ENCODE measurements at places on chromosomes 5 and 9. TPM values are rescaled to one million over a fixed set of nuclear protein-coding genes. Genes with fewer than 3 reads are reported as not detected.

The SURF6 gene
- total RNA-seq = 16.1 TPM

The SEMA6A gene
- 0.54 TPM for total RNA-seq

DNA sequence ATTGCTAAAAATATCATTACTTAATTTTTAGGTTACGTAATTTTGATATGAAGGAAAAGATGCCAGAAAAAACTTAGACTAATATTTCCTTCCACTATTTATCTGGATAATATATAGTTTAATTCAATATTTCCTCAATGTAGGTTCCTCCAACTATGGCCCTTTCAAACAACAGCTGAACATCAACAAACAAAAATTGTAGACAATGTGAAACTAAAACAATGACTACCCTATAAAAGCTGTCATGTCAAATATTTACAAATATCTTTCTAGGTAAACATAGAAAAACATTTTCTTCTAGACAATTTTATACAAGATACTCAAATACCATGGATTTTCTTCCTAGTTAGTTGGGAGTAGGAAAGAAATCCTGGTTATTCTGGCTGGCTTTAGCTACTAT lies 16.9 kb downstream of the ELOVL7 start:
- no peak for DNase-seq

DNA sequence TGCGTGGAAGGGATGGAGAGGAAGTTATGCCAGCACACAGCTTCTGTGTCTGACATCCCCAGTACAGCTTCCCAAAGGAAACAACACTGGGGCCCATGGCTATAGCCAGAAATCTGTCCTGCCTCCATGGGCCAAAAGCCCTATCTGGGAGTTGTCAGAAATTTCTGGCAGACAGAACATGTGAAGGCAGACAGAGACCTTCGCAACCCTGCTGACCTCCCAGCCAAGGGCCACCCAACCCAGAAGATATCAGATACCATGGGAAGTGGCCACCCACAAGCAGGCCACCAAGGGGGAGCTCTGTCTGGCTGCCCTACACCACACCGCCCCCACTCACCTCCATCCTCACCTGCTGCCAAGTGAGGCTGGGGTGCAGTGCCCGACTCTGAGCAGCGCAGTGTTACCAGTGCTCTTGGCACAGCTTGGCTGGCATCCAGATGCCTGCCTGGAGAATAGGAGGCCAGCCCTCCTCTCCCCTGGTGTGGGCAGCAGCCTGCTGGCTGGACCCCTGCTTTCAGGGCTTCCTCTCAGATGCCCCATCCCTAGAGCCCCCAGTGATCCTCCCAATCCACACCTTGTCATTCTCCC lies 61.6 kb upstream of the NEURL1B start:
- DNase-seq = no peak

DNA sequence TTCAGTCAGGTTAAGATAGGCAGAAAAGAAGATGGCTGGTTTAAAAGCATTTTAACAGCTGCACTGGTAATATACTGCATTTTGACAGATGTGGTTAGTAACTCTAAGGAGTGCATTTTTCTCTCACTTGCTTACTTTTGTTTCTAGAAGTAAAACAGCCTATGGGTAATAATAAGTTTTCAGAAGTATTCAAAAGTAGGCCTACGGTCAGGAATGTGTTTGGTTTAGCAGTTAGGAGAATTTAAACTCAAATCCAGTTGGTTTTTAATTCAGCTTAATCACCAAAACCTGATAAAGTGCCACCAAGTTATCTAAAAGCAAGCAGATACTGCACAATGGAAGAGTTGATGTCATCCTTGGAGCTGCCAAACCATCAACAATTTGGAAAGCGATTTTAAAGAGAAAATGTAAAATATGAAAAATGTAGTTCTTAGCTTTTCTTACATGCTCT lies 160.3 kb downstream of the ARSB start:
- DNase-seq = no peak

GRCh38 chr5:56525113-56525512 lies 290.2 kb upstream of the MAP3K1 start:
- no peak for DNase-seq

- DNase-seq = no peak
Observed at GRCh38 chr9:137756045-137756744, 121.4 kb upstream of the CACNA1B start.

GRCh38 chr5:135026645-135027265 lies 7.3 kb downstream of the PITX1 start:
- DNase-seq = no peak

DNA sequence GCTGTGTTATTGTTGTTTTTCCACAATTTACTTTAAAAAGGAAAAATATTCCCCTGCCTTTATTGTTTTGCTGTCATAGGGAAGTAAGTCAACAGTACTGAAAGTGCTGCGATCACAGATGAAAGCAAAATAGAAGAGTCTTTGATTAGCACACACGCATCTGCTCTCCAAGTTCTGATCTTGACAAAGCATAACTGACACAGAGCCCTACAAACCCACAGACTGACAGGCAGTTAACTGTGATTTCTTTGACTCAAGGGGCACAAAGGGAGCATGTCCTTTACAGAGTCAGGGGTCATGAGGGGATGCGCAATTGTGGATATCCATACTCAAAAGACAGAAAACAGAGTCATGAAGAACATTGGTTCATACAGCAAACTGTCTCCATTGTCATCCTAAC lies 123.7 kb downstream of the SNCAIP start:
- DNase-seq = no peak

- no peak for DNase-seq
Observed at GRCh38 chr9:133787754-133788025, 49.5 kb upstream of the SARDH start.

- no peak for DNase-seq
Observed at GRCh38 chr9:112166176-112167140, 8.6 kb downstream of the SUSD1 start.

GRCh38 chr5:126182971-126183695 lies 240.1 kb upstream of the GRAMD2B start:
- no peak for DNase-seq

DNA sequence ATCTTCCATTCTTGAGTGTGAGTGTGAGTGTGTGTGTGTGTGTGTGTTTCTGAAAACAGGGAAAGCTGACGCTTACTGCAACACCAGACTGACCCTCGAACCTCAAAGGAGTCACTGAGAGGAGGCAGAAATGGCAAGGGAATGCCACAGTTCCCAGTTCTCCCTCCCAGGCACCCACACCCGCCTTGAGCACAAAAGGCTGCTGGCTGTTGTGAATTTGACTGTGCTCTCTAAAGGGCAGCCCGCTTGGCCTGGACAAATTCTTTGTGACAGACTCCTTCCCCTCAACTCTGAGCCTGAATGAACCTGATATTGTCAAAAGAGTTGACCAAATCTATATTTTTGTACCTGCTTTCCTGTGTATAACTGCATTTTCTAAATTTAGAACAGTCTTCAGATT lies 245.7 kb upstream of the IRX2 start:
- no peak for DNase-seq

- DNase-seq = no peak
Observed at GRCh38 chr5:83540105-83540504, 68.6 kb downstream of the VCAN start.

DNA sequence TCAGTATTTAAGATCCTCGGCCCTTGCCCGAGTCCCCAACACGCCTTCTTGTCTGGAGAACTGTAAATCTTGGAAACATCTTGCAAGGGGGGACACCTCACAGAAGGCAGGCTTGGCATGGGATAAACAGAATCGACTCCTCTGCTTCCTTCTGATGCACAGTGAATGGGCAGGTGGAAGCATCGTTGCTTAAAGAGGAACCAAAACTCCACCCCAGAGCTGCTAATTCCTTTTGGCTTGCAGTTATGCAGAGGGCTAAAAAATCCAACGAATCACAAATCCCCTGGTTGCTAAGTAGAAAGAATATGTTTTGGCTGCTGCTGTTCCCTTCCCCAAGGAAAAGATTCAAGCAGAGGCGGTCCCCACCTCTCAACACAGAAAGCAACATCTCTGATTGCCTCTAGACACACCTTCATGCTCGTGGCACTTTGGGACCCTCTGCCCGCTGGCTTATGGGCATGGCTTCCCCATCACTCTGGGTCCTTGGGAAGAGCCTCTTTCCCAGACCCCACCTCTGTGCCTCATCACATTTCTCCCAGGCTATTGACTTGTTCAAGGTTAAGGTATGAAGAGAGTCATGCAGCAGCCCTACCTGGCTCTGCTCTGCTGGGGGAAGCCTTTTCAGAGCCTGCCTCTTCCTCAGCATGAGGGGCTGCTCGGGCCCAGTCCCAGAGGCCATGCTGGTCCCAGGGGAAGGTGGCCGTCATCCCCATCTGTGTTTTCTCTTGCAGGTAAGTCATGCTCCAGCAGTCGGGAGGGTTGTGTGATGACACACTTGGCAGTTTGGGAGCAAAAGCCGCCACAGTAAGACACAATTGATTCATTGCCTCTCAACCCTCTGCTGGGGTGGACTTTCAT lies 137.1 kb downstream of the KCNIP1 start:
- DNase-seq = no peak

GRCh38 chr5:127400946-127401670 lies 110.5 kb downstream of the MEGF10 start:
- no peak for DNase-seq

GRCh38 chr9:108885643-108886348 lies 23.7 kb downstream of the ACTL7A start:
- no peak for DNase-seq

GRCh38 chr5:163360656-163361055 lies 76.7 kb upstream of the CCNG1 start:
- no peak for DNase-seq

DNA sequence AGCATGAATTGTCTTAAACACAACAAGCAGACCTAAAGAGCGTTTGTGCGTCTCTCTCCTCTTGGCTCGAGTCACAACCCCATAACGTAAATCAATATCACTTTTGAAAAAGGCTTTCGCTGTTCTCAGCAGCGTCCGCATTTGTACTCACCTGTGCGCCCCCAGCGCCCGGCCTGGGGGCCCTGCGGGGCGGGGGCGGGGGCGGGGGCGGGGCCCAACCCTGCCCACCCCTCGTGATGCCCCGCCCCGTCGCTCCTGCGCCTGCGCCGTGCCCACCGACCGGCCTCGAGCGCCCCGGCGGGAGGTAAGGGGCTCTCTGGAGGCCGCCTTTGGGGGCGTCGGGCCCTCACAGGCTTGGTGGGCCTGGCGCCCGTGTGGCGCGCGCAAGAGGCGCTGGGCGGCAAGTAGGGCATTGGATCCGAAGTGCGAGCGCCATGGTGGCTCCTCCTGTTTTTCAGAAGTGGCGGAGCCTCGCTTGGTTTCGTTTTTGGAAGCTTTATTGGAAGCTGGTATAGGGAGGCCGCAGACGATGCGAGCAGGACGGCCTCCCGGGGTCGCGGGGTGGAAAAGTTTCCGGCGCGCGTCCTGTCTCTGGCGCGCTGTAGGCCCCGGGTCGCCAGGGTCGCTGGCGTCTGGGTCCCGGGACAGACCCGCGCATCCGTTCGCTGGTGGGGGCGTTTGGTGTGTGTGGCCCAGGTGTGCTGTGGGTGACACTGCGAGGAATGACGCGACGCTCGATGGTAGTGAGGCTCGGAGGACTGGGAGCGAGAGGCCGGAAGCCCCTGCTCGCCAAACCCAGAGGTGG lies at the start of gene STX17:
TSS of gene STX17 (plus strand) at position 252 of the 805 bp plus-strand sequence. CDS start 8,586 bp downstream, outside the sequence.
- DNase-seq = no peak

DNA sequence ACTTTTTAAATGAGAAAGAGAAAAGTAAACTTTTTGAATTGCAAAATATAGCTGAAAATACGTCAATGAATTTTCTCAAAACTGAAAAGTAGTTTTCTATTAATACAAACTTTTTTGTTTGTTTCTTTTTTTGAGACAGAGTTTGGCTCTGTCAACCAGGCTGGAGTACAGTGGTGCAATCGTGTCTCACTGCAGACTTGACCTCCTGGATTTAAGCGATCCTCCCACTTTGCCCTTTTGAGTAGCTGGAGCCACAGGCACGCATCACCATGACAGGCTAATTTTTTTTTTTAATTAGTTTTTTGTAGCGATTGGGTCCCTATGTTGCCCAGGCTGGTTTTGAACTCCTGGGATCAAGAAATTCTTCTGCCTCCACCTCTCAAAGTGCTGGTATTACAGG lies 610.4 kb downstream of the ELAVL2 start:
- DNase-seq = no peak

DNA sequence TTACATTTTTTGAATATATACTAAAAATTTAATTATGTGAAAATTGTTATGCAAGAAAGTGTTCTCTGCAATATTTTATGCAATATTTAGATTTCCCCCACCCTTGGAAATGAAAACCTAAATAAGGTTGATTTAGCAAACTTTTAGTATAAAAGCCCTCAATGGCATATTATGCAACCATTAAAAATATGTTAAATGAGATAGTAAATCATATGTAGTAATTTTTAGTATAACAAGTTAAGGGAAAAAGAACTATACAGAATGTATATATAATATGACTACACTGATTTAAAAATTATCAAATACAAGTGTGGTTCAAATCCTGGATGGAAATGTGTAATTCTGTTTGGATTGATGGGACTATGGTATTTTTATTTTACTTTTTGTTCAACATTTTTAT lies 116.9 kb upstream of the MEF2C start:
- DNase-seq = no peak

- no peak for DNase-seq
Observed at GRCh38 chr9:135809166-135809565, 98.2 kb downstream of the CAMSAP1 start.

DNA sequence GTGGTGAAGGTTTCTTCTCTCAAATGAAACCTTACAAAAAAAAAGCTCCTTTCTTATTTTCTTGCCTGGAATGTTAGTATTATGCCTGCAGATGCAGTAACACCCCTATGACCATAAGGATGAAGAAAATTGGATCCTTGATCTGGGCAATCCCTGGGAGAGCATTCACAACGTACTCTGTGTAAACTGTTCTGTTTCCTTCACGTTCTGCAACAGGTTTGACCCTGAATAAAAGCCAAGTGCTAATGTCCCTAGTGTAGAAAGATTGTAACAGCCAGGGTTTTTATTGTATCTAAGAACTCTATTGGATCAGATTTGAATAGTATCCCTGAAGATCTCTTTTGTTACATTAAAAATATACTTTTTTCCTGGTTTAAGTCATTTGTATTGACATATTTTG lies 1639.6 kb upstream of the ACO1 start:
- DNase-seq = no peak

DNA sequence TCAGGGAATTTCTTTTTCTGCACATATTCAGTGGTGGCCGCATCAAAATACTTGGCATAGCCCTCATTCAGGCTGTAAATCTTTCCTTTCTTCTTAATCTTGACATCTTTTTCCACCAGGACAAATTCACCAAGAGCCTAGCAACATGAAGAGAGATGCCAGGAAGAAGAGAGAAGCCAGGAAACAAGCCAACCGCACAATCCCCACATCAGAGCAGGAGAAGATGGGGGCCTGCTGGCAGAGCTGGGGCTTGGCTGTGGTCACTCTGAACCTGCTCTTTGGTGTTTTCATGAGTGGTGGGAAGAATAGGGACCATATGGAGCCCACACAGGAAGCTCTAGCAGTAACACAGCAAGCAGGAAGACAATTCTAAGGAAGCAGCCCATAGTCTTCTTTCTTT lies 12.4 kb downstream of the PCAT7 start:
- no peak for DNase-seq
